NCI-H1092 treated with DMSO at 0.1 percent for 48 hours (cell line): ENCODE measurements at places on chromosomes 7 and 10.

DNA sequence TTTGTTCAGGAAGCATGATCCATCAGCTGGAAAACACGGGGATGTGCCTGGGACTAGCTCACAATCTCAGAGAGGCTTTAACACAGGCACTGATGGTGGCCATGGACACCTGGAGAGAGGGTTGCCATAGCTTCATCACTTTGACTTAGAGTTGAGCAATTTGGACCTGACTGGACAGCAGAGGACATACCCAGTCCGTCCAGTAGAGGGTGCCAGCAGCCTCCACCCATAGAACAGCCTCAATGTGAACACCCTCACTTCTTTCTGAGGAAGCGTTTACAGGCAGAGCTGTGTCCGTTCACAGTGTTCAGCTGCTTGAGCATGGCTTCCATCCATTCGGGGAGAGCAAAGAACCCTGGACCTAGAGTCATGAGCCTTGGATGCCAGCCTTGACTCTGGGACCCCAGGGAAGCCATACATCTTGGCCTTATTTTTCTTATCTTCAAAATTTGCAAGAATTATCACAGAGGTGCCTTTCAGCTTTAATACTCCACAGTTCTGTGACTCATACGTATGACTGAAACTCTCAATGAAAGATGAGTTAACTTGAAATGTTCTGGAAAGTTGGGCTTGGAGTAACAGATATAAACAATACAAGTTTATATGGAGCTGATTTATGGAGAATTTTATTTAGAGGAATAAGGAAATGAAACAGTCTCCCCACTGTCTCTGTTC lies 302.9 kb upstream of the PODXL start:
- DNase-seq = peak; percentile 61

DNA sequence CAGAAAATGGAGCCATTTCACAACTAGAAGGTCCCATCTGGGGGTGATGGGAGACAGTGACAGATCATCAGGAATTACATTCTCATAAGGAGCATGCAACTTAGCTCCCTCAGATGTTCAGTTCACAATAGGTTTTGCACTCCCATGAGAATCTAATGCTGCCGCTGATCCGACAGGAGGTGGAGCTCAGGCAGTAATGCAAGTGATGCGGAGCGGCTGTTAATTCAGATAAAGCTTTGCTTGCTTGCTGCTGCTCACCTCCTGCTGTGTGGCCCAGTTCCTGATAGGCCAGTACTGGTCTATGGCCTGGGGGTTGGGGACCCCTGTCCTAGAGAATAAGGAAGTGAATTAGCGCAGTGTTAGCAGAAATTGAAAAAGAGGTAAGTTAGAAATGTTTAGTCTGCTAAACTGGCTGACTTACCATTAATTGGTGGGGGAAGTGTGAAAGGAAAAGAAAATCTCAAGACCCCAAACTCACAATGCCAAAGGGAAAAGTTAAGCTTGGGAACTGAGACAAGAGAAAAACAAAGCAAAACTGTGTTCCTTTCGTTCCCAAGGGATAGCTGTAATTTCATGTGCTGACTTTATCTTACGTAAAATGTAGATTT lies 76.4 kb downstream of the LYZL2 start:
- no peak for DNase-seq

- no peak for DNase-seq
Observed at GRCh38 chr10:82668221-82668895, 793.4 kb downstream of the NRG3 start.

DNA sequence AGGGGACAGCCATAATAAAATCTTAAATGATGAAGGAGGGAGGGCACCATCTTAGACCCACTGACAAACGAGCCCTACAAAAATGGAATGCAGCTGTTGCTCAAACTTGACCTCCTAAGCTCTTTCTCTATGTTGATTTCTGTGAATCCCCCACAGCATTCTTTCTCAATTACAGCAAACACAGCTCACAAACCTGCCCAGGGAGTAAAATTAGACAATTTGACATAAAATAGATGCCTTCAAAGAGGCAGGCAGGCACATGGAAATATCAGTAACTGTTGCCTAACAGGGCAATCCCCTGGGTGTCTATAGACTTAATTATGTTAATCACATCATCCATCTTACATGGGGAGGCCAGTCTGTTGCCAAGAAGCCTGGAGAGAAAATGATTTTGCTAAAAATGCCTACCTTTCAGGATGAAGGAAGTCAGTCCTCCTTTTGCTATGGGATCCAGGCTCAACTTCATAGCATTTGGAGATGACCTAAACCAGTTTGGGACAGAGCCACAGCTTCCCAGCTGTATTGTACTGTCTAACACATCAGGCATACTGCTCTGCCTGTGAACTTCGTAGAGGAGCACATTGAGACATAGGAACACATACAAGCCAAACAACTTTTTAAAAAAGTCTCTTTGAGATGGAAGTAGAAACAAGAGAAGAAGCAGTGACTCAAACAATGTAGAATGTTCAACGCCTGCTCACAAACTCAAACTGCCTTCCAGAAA lies 1177.4 kb downstream of the SORCS1 start:
- no peak for DNase-seq

DNA sequence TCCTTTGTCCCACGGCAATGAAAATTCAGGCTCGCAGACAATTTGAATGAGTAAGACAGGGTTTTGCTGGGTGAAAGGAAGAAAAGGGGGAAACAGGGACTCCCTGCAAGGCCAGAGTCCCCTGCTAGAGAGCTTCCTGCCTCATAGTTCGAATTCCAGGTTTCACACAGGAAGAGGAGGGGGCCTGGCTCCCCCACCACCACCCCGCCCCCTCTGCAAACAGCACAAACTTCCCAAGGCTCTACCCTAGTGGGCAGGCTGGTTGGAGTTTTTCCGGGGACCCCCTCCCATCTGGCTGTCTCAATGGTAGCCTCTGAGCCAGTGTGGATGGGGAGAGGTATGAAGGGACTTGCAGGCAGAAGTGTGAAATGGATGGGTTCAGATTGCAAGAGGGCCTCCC lies 57.4 kb upstream of the NEBL start:
- no peak for DNase-seq

- no peak for DNase-seq
Observed at GRCh38 chr10:132788180-132788830, 2.4 kb upstream of the NKX6-2 start.

DNA sequence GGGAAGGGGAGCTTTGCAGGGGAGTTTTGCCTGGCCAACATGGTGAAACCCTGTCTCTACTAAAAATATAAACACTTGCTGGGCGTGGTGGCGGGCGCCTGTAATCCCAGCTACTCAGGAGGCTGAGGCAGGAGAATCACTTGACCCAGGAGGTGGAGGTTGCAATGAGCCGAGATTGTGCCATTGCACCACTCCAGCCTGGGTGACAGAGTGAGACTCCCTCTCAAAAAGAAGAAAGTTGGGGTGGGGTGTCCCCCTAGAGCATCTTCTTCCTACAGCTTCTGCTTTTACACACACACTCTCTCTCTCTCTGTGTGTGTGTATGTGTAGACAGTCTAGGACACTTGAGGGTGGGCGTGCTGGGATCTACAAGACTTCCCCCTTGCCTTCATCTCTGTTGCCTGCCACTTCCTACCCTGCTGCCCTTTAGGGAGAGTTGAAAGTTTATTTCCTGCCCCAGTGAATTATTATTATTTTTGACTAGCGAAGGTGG lies 21.7 kb downstream of the PLAU start:
- DNase-seq = no peak

DNA sequence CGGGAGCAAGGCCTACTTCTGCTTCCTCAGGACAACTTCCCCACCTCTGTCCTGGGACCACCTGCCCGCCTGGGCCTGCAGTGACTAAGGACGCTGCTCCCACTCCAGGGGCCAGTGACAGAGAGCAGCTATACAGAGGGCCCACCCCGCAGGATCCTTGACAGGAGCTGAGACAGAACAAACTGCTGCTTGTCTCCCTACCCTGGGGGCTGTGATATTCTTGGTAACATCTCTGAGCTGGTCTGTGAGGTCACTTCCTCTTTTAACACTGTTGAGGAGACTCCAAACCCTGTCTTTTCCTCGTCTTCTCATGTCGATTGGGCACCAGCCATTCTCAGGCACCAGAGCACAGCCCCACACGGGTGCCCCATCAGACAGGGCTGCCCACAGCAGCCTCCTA lies 6.9 kb upstream of the MRPS24 start:
- no peak for DNase-seq

- DNase-seq = no peak
Observed at GRCh38 chr7:24914465-24914859, 65.5 kb downstream of the OSBPL3 start.

GRCh38 chr10:118115701-118116100 lies 69.0 kb upstream of the RAB11FIP2 start:
- no peak for DNase-seq

DNA sequence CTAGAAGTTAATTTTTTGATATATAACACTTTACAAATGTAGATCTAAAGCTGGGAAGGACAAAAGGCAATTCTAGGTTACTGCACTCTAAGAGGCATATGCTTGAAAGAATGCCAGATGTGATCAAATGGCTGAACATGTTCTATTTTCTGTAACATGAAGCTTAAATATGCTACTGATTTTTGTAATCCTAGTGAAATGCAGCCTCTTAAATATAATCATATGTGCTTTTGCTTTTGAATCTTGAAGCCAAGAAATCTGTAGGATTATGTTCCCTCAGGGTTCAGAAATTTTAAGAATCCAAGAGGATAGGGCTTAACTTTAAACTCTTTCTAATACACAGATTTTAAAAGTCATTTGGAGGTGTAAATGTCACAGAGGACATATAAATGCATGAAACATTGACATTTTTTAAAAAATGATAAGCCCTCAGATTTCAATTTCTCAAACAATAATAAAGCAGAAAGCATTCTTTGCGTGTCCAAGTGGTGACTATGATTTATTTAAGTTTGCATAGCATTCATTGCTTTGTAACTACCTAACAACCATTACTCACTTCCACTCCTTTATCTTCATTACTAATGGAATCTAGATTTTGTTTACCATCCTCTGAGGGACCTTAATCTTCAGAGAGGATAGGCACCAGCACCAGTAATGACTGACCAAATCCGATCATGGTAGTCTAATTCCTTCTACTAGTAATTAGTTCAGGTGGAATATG lies 170.4 kb downstream of the MAGI2 start:
- DNase-seq = no peak

DNA sequence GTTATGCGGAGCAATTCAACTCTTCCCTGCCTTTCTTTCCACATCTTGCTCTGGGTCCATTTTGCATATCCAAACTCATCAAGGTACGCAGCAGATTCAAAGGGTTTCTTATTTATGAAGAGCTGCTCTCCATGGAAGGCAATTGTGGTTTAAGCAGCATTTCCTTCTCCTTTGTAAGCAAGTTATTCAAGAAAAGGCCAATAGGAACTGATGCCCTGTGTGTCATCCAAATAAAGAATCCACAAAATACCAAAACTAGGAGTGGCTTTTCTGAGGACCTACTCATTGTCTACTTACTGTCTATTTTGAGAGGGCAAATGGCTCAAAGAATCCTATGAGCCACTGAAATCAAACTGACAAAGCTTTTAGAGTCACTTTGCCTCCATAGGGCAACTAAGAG lies 253.1 kb downstream of the PTEN start:
- no peak for DNase-seq

- DNase-seq = peak; percentile 53
Observed at GRCh38 chr10:70381471-70382421, 679 bp downstream of the LRRC20 start.

GRCh38 chr10:85193796-85194195 lies 865.4 kb downstream of the CCSER2 start:
- no peak for DNase-seq

- DNase-seq = no peak
Observed at GRCh38 chr7:70884809-70885208, 247.1 kb upstream of the GALNT17 start.

DNA sequence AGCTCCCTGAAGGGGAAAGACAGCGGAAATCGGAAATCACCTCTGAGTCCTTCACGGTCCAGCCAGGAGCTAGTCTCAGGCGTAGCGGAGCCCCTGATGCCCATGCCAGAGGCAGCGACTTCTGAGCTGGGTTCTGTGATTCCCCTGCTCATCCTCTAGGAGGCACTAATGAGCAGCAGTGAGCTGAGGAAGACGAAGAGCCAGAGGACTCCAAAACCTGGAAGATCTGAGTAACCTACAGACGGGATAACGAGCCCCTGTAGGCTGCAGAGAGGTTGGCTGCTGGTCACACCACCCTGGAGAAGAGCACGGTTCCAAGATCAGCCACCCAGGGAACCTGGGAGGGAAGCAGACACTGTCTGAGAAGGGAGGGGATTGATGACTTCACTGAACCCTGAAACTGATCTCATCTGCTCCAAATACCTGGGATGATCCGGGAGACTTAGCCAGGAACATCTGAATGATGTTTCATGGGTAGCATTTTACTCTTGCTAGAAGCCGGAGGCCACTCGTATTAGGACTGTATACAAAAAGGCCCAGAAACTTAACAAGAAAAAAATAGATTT lies 304.1 kb downstream of the PAXIP1 start:
- no peak for DNase-seq

- no peak for DNase-seq
Observed at GRCh38 chr10:17412323-17412722, 42.1 kb downstream of the ST8SIA6 start.

- no peak for DNase-seq
Observed at GRCh38 chr7:100373261-100373831, at the start of gene PILRA. PILRA (plus strand) TSS chr7:100373487; CDS start chr7:100373657, 170 bp downstream.

- DNase-seq = no peak
Observed at GRCh38 chr7:106966121-106966520, 78.4 kb upstream of the PRKAR2B start.

DNA sequence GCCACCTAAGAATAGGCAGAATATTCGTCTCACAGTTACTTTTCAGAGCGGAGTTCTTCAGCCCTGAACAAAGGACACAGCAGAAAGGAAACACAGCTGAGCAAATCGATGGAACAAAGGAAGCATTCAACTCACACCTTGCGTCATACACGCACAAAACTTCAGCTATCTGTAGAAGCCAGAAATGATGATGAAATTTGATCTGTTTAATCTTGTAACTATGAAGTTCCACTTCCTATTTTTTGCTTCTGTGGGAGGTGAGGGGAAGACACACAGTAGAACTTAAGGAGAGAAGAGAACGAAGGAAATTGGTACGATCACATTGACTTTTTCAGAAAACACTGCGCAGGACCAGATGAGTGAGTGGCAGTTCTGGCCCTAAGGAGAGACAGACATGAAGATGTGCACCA lies 26.2 kb downstream of the FAM171A1 start:
- DNase-seq = peak; percentile 14

- DNase-seq = no peak
Observed at GRCh38 chr7:44533301-44534055, 7.7 kb downstream of the NPC1L1 start.

DNA sequence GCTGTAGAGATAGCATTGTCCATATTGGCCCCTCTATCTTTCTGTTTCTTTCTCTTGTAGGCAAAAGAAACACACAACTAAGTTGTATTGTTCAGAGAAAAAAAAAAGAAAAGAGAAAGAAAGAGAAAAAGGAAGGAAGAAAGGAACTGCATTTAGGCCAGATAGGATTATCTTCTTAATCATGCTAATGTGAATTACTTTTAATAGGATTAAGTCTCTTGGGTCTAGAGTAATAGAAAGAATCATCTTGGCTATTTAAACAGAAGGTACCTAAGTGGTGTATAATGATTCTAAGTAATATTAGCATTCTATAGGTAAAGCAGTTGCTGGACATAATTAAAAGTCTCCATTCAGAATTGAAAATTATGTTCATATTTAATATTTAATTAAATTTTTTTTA lies 42.2 kb downstream of the GPR85 start:
- DNase-seq = no peak
